ENCODE measurements at places on chromosomes 16 and 17.

- no peak for DNase-seq
Measured at GRCh38 chr16:81008505-81008789, 1.4 kb downstream of the CENPN start.

DNA sequence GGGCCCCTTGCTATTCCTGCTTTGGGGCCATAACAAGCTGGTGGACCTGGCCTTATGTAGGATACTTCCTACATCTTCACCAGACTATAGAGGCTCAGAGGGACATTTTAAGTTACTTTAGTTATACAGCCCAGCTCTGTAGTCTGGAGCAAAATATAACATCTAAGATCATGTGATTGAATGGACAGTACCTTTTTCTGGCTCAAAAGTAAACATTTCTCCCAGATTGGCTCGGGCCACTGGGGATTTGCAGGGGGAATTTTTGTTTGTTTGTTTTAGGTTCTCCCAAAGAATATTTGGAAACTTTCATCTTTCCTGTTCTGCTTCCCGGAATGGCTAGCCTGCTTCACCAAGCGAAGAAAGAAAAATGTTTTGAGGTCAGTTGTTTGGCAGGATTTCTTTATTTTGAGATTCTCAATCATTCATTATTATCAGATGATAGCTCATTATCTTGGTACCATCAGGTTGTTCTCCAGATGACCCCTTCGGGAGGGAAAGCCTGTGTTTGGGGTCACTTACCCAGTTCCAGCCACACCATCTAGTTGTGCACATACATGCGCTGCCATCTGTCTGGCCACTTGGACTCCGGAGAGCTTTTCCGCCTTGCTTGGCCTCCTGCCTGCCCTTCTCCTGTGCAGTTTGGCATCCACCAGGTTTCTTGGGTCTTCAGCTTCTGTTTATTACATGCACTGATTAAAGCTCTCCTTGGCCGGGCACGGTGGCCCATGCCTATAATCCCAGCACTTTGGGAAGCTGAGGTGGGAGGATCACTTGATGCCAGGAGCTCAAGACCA, 17.2 kb downstream of the IQCK start:
- DNase-seq: no peak

DNA sequence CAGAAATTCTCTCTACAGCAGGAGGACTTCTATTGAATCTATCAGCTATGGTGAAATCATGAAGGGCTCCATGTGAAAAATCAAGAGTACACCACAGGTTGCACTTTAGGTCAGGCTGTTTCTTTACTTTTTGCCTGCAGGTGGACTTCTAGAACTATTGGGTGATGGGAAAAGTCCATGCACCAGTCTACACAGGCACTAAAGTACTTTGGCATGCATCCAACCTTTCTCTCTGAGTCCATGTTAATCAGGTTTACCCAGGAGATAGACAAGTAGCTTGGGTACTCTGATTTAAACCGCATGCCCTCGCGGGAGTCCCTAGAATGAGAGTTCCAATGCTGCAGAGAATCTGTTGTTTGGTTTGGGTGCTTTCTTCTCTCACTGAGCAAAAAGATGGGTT, 9.1 kb upstream of the ANKFN1 start:
- peak; percentile 41 for DNase-seq

DNA sequence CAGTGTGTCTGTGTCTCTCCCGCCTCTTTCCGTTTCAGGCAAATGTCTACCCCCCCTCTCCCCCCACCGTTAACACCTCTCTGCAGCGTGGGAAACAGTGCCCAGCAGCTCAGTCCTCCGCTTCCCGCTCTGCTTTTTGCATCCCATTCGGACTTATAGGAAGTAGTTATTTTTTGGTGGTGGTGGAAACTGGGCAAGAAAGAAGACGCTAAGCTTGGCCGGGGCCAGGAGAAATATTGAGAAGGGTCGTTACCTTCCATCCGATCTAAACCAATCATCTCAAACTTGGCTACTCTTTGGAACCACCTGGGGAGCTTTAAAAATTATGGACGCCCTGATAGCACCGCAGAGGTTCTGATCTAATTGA, 499 bp upstream of the HLF start:
- peak; percentile 71 for DNase-seq

DNA sequence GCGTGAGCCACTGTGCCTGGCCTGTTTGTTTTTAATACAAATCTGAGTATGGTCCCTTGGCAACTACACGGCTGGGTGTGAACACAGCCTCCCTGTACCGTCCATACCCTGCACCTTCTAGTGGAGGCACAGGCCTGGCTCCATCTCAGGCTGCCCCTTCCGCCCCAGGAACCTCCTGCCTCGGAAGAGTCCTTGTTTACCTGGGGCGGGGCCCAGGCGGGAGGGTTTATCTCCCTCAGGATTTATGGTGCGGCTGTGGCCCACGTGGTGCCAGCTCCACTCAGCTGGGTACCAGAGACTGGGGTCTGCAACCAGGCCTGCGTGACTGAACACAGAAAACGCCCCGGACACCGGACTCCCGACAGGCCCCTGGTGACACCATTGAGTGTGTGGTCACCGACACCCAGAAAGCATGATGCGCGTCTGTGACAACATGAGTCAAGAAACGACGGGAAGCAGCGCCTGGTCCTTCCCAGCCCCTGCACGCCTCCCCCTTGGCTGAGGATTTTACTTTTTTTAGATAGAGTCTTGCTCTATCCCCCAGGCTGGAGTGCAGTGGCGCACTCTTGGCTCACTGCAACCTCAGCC, 19.0 kb downstream of the UNKL start:
- DNase-seq: peak; percentile 19
